ENCODE measurements at places on chromosomes 7 and 10.

GRCh38 chr10:75717126-75717916 is 285.9 kb downstream of the LRMDA start:
- DNase-seq: no peak

GRCh38 chr7:106865130-106866041 is at the start of gene PIK3CG:
Gene PIK3CG (plus strand): TSS chr7:106865282. CDS start chr7:106867562, 2,280 bp downstream.
- DNase-seq: peak; percentile 68

GRCh38 chr10:44938956-44939355 is 20.6 kb upstream of the RASSF4 start:
- no peak for DNase-seq

GRCh38 chr7:144656965-144657517 is 178.8 kb downstream of the TPK1 start:
- DNase-seq: no peak

DNA sequence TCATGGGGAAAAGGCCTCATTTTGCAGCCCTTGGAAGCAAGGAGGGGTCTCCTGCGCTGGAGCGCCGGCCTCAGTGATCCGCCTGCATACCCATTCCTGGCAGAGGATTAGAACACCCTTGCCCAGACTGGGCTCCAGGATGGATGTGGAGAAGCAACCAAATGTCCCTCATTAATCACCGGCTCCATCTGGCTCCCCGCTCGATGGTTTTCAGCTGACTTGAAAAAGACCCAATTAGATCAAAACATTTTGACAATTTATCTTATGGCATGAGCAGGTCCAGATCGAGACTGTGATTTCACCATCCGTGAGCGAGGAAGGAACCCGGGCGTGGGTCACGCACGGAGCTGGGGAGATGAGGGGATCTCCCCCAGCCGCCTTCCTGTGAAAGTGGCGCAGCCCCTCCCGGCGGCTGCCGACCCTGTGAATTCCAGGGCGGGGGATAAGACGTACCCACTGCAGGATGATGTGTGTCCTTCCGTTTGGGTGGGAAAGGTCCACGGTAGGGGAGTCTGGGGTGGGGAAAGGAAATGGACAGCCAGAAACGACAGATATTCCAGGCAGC is 141.6 kb downstream of the EMX2 start:
- DNase-seq: no peak

- no peak for DNase-seq
These were observed 15.8 kb downstream of the VENTX start for GRCh38 chr10:133253361-133253955.

GRCh38 chr10:111247781-111248389 is 171.1 kb downstream of the ADRA2A start:
- no peak for DNase-seq

DNA sequence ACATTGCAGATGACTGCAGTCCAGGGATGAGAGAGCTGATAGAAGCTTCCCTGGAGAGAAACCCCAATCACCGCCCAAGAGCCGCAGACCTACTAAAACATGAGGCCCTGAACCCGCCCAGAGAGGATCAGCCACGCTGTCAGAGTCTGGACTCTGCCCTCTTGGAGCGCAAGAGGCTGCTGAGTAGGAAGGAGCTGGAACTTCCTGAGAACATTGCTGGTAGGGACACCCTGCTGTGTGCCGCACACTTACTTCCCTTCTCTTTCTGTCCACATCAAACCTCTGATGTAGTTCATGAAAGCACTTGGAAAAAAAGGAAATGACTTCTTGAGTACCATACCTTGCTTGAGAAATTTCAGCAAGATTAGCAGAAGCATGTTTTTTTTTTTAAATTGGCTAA is 25.3 kb downstream of the MAP3K8 start:
- no peak for DNase-seq

GRCh38 chr7:79610748-79611304 is 157.4 kb upstream of the MAGI2 start:
- DNase-seq: no peak

GRCh38 chr10:101901340-101901739 is 57.7 kb upstream of the KCNIP2 start:
- peak; percentile 43 for DNase-seq

GRCh38 chr10:129334266-129334665 is 132.8 kb upstream of the MGMT start:
- no peak for DNase-seq

GRCh38 chr7:100829150-100829716 is 1.9 kb upstream of the EPHB4 start:
- no peak for DNase-seq

DNA sequence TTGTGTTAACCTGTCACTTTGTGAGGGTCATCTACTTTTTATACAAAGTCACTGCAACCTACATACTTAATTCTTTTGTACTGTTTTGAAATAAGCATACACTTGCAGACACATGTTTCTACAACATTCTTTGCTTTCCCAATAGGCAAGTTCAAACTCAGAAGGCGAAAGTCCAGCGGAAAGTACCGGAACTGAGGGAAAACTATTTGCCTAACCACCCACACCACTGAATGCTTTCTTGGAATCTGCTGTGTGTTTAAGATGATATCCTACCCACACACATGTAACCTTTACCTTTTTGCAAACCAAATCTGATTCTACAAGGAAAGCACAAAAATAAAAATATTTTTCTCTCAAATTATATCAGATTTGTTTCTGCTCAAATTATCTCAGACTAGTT is 139.4 kb upstream of the AGR3 start:
- no peak for DNase-seq

DNA sequence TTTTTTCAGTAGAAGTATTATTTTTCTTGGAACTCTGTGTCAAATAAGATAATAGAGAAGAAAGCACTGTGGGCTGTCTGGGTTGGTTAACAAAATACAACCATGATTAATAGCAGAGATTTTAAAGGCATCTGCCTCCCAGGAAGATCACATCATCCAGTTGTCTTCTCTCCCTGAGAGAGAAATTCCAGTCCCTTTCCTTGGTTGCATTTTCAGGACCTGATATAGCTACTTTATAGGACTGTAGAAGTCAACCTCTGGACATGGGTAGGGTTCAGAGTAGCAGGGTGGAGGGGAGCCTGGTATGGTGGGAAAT is 309.9 kb upstream of the IGFBP3 start:
- DNase-seq: no peak

GRCh38 chr10:90313576-90314325 is 544.1 kb downstream of the HTR7 start:
- DNase-seq: no peak

DNA sequence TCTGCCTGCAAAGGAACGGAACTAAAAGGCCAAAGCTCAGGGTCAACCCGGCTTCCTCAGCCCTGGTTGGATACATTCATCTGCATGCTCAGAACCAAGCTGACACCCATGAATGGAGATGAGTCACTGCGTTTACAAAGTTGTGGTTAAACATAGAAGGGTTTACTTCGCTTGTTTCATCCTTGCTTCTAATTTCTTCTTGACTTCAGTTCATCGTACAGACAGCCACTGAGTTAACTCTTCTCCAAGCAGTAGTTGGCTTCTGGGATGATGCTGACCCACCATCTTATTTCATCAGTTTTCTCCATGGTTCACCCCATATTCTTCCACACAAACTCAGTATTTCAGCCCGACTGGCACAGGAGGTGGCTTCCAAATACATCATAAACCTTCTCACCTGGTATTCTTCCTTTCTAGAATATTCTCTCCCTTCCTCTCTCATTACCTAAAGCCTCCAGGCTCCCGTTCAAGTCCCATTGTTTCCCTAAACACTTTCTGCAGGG is 166.3 kb upstream of the RNF32 start:
- no peak for DNase-seq

DNA sequence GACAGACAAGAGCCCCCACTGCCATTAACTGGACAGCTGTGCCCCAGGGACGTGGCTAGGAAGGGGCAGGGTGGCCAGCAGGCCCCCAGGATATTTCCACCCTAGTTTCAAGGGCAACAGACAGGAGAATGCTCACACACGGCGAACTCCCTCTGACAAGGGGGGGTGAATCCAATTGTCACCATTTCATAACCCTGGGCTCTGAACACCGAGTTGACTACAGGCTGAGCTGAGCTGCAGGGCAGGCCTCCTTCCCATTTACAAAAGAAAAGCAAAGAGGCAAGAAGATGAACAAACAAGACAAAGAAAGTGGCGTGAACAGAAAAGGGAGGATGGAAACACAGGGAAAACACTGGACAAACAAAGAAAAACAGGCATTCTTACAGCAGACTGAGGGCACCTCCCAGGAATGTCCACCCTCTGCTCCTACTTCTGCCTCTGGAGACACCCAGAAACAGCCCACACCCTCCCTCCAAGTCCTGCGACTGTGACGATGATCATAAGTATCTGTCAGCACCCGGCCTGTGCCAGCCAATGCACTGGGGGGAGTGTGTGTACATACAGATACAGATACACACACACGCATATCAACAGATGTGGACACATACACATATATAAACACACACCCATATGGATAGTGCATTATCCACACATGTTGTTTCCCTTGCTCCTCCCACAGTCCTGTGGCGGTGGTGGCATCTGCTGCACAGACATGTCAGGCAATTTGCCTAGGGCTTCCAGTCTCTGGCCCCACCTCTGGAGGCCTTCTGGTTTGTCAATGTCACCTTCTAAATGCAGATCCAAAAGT is 66.2 kb downstream of the FAM53B start:
- no peak for DNase-seq

DNA sequence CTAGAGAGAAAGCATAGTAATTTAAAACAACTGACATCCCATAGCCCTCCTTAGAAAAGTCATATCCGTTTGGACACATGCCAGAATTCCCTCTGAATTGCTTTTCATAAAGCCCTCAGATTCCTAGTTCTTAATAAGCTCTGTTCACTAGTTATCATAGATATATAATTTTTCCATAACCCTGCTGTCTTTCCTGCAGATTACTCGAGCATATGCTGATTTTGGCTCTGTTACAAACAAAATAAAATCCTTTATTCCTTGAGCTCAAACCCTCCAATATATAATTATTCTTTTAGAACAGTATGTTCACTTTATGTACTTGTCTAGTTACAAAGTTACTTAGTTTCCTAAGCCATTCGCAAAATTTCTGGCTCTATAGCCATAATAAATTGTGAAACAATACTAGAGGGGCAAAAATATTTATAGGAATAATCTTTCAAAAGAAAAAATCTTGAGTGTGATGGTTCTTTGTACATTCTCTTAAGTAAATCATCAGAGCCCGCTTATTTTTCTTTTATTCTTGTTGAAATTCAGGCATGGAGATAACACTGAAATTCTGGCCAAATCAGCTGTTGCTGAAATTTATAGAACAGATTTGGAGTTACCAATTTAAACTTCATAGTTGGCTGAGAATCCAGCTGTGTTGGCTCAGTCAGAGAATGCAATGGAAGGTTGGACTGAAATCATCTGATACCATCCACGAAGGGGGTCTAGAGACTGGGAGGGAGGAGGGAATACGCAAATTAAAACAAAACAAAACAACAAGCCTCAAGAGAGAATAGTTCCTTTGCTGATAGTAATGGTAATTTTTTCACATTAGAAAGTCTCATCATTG is 146.1 kb upstream of the TMEM196 start:
- DNase-seq: no peak

DNA sequence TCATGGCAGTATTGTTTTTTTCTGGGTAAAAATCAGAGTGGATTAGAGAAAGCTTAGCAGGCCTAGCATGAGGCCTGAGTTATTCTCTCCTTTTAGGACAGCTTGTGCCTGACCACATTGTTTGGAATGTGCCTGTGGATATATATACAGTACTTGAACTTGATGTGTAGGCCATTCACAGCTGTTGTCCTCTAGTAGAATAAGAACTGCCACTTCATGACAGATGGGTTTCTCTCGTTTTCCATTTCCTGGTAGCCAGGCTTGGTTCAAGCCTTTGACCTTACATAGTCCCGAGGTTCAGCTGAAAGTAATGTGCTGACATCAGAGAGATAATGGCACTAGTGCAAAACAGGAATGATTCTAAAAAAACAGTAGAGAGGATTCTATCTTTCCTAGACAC is 473.9 kb downstream of the AUTS2 start:
- DNase-seq: no peak

- DNase-seq: no peak
These were observed 47.1 kb upstream of the WASL start for GRCh38 chr7:123795917-123796316.

- no peak for DNase-seq
These were observed 87.2 kb upstream of the HPS1 start for GRCh38 chr10:98533746-98534445.

DNA sequence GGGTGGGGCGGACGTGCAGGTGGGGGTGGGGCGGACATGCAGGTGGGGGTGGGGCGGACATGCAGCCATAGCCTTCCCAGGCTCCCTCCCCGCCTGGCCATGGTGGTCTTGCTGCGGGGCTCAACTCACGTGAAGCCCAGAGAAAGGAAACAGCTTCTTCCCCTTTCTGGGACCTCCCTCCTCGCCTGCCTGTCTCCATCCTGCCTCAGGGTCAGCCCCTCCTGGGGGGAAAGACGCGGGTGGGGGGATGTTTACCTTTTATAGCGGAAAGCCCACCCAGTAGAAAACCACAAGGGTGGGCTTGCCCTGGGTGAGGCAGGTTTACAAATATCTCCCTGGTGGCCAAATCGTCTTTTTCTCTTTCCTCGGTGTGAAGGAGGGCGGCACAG is 520.0 kb downstream of the GLRX3 start:
- DNase-seq: no peak

DNA sequence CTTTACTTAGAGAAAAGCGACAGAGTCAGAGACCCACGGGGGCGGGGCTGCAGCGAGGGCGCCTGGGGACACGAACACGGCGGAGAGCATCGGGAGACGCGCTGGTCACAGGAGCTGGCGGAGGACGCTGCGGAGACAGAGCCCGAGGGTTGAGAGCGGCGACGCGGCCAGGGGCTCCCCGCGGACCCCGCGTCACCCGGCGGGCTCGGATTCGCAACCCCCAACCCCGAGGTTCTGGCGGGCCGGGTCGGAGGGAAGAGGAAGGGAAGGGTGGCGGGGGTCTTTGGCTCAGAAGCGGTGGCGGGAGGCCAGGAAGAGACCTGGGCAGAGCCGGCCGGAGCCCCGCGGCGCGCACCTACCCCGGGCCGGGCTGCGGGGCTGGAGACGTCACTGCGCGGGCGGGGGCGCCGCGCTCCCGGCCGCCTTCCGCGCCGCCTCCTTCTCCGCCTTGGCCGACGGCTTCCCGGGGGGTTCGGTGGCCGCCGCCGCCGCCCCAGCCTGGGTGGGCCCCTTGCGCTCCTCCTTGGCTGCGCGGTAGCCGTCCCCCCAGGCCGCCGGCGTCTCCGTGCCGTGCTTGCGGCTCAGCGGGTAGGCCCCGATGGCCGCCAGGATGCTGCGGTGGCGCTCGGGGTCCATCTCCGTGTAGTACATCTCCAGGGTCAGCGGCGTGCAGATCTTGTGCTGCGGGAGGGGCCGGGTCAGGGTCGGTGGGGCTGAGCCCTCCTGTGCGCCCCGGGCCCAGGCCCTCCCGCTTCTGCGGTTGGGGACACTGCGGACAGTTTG is 11.1 kb downstream of the CALY start:
- no peak for DNase-seq

GRCh38 chr10:74026428-74027015 is 28.6 kb downstream of the VCL start:
- no peak for DNase-seq
